Activated naive CD4-positive, alpha-beta T cell treated with Interleukin-2 at 50 U/mL for 16 hours (primary cell): ENCODE measurements at places on chromosomes 1 and 21.

DNA sequence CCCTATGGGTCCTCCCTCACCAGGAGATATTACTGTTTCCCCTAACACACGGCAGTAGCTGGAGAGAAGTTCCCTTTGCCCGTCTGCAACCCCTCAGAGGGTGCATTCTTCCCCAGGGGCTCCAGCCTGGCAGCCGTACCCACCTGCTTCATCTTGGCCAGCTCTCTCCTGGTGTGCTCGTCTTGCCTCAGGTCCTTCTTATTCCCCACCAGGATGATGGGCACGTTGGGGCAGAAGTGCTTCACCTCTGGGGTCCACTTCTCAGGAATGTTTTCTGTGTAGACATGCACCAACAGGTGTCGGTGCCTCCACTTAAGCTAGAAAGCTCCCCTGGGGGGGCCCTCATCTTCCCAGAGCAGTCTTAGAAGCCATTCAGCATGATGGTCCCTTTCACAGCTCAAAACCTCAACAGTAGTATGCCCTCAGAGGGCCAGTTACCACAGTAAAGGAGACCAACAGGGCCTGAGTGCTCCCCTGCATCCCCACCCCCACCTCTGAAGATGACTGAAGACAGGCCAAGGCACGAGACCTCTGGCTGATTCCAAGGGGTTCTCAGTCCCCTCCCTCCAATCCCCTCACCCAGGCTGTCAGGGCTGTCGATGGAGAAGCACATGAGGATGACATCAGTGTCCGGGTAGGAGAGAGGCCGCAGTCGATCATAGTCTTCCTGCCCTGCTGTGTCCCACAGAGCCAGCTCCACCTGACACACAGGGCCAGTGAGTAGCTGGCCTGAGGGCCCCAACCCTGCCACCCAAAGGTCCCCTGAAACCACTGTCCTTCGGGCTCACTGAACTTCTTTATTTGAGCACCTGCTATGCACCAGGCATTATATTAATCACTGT is 4.3 kb downstream of the RHOC start:
- no peak for DNase-seq

DNA sequence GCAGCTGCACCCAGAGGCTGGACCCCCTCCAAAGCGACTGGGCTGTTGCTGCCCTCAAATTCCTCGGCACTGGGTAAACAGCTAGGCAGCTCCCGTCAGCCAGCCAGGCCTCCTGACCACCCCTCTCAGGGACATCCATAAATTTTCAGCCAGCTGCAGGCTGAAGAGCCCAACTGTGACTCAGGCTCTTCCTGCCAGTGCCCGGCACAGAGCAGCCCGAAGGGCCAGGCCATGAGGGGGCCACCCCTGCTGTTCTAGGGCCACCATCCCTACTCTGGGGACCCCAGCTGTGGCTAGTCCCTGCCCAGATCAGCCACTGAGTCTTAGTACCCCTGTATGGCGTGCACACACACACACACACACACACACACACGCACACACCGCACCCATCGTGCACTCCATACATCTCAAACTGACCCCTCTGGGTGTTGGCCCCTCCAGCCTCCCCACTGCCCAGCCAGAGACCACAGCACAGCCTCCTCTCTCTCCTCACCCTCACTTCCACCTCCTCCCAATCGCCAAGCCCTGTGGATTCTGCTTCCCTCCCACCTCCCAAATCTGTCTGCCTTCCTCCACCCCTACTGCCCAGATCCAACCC is 6.2 kb upstream of the LAPTM5 start:
- no peak for DNase-seq

GRCh38 chr1:170886460-170886859 is 48.9 kb upstream of the MROH9 start:
- no peak for DNase-seq

DNA sequence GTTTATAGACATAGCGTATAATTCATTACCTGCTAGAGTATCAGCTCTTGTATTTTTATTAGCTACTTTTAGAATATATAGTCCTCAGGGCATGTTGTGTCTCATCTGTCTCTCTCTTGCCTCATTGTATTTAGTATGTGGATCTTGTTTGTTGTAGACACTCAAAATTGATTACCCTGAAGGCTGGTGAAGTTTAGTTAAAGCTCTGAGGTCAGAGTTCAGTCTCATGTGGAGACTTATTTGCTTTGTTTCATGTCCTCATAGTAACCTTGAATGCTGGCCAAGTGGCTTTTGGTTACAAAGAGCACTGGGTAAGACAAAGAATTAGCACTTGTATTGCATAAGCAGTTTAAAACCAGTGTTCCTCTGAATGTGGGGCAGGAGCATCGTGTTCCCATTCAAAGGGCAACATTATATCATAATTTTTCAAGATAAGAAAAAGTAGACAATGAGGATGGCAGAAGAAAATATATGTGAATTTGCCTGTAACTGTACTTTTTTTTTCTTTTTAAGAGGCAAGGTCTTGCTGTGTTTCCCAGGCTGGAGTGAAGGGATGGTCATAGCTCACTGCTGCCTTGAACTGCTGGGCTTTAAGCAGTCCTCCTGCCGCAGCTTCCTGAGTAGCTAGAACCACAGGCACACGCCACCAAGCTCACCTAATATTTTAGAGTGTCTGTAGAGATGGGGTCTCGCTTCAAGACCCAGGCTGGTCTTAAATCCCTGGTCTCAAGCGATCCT is 17.4 kb downstream of the CNST start:
- no peak for DNase-seq

GRCh38 chr1:176174108-176174507 is 33.0 kb downstream of the COP1 start:
- no peak for DNase-seq
